T-cell (primary cell): ENCODE measurements at places on chromosomes 6 and 20.

GRCh38 chr20:38303908-38304379 is at the start of gene BPI:
Gene BPI (plus strand): TSS chr20:38304156. CDS start chr20:38304224, 68 bp downstream.
- DNase-seq: no peak

GRCh38 chr6:100202417-100203194 is 208.6 kb upstream of the MCHR2 start:
- no peak for DNase-seq

GRCh38 chr6:68572525-68572924 is 62.6 kb upstream of the ADGRB3 start:
- DNase-seq: no peak

DNA sequence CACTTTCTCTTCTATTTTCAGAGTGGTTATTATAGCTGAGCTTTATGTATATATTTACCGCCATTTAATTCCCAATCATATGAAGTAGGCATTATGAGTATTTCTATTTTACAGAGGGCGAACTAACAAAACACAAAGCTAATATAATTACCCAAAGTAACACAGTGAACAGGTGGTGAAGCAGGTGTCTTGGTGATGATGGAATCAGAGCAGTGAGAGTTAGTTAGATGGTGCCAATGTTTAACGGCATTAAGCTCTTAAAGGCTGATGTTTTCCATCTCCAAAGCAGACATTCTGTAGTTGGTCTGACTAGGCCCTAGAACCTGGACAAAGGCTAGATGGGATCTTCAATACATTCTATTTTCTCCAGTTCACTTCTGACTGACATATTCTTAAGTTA is 551.1 kb upstream of the SYNCRIP start:
- no peak for DNase-seq

GRCh38 chr20:61525781-61526431 is 273.8 kb downstream of the CDH4 start:
- DNase-seq: no peak
